ENCODE measurements at places on chromosomes 7 and 10.

DNA sequence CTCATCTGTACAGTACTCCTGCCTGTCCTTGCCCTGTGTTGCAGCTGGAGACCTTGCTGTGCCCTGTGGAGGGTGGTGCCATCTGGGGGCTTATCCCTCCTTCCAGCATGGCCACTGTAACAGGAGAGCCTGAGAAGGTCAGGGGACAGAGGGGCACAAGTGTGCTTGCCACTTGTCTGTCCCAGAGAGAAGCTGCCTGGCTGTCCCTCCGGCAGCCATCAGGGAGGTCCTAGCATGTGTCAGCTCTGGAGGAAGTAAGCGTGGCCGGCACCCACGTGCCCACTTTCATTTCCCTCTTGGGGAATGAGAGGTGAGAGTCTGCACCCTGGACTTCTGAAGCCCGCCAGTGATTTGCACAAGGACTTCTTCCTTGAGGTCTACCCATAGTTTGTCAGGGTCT, 97.0 kb upstream of the PPIF start:
- no peak for DNase-seq

- no peak for DNase-seq
Measured at GRCh38 chr7:66743920-66744319, 3.4 kb downstream of the RABGEF1 start.

DNA sequence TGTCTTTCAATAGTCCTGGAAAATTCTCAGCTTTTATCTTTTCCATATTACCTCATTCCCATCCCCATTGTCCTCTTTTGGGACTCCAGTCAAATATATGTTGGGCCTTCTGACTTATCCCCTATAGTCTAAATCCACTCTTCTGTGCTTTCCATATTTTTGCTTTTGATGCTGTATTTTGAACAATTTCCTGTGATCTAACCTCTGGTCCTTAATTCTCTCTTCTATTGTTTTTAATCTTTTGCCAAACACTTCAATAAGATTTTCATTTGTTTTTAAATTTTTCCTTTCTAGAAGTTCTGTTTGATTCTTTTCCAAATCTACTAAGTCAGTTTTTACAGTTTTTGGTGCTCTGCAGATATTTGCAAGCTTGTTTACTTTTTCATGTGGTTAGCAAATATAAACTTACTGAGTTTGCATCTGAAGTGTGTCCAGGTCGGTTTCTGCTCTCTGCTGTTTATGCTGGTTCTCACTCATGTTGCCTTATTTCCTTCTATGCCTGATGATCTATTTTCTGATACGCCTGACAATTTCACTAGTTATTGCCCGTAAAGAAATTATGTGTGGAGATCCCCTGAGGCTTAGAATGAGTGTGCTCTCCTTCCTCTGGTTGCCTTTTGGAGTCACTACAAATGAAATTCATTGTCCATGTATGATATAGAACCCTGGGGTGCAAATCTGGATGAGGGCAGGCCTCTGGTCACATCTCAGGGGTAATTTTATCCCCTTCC, 110.4 kb downstream of the RBM20 start:
- DNase-seq: no peak

GRCh38 chr7:27211764-27212204, 11.9 kb upstream of the HOXA13 start:
- no peak for DNase-seq

DNA sequence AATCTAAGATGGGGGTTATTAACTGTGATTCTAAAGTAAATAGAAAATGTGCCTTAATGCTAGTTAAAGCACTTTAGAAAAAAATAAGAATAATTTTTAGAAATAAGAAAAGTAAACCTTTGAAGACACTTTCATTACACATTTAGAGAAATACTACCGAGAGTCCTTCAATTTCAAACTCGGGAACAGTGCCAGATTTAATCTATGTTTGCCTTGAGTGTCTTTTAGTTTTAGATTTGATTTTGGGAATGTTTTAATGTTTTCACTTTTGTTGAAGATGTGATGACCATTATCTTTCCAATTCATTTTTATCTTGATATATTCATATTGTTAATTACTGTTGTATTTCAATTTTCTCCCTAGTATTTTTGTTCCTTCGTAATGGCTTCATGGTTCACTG, 592.7 kb upstream of the MGMT start:
- DNase-seq: no peak
